Panc1 (cell line): ENCODE measurements at places on chromosomes 3 and 15. TPM values are rescaled to one million over a fixed set of nuclear protein-coding genes. Genes with fewer than 3 reads are reported as not detected.

The HIGD2B gene
- 0.21 TPM for total RNA-seq

GRCh38 chr3:106913111-106913698 is 464.0 kb upstream of the CCDC54 start:
- no peak overlapping the region for H3K4me3 ChIP-seq
- no peak overlapping the region for H3K27ac ChIP-seq
- H3K36me3 ChIP-seq: no peaks in the 10 kb centered on the region
- no peaks in the 10 kb centered on the region for H3K27me3 ChIP-seq
- H3K4me1 ChIP-seq: no peaks in the 10 kb centered on the region
- no peak for DNase-seq

- no peaks in the 10 kb centered on the region for H3K27me3 ChIP-seq
- H3K36me3 ChIP-seq: no peaks in the 10 kb centered on the region
- H3K27ac ChIP-seq: peak overlapping the region; percentile 34; the same call in 1 of the 2 replicates
- H3K4me1 ChIP-seq: no peaks in the 10 kb centered on the region
- DNase-seq: no peak
- no peak overlapping the region for H3K4me3 ChIP-seq
Measured at GRCh38 chr3:177557548-177557947, 360.3 kb upstream of the TBL1XR1 start.

DNA sequence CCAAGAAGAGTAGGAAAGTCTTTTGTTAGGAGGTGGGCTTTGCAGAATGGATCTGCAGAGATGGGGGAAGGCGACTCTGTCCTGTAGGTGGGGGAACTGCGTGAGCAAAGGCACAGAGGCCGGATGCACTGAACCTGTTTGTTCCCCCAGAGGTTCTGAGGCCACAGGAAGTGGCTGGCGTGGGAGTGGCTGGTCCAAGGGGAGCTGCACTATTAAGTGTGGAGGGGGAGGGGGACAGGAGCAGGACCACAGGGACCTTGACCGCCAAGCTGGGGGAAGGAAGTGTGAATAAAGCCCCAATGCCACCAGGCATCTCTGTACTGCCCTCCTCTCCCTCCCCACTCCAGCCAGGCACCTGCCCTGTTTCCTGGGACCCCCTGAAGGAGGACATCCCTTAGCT is 51.8 kb downstream of the CYP11A1 start:
- no peak overlapping the region for H3K4me3 ChIP-seq
- no peaks in the 10 kb centered on the region for H3K36me3 ChIP-seq
- H3K4me1 ChIP-seq: peaks cover 4% of the 10 kb centered on the region; the same call in 1 of the 2 replicates
- H3K27ac ChIP-seq: no peak overlapping the region
- no peaks in the 10 kb centered on the region for H3K27me3 ChIP-seq

- H3K27me3 ChIP-seq: no peaks in the 10 kb centered on the region
- H3K27ac ChIP-seq: no peak overlapping the region
- no peak for DNase-seq
- no peak overlapping the region for H3K4me3 ChIP-seq
- H3K36me3 ChIP-seq: no peaks in the 10 kb centered on the region
Measured at GRCh38 chr3:53739966-53740365, 106.3 kb downstream of the CHDH start.

The FILIP1L gene
- total RNA-seq: 3.2 TPM

GRCh38 chr3:193978030-193978429 is 157.9 kb upstream of the HES1 start:
- peaks cover 5% of the 10 kb centered on the region; the same call in 1 of the 2 replicates for H3K4me1 ChIP-seq
- H3K27ac ChIP-seq: no peak overlapping the region
- DNase-seq: no peak
- no peaks in the 10 kb centered on the region for H3K27me3 ChIP-seq
- no peaks in the 10 kb centered on the region for H3K36me3 ChIP-seq

The SEMA3G gene
- 1.6 TPM for total RNA-seq

The SIDT1 gene
- total RNA-seq: not detected
